T1000 (cell line): ENCODE measurements at places on chromosomes 12 and 14.
A peak's percentile ranks its signal among the peaks of the same experiment; 100 is the strongest.

- no peak for DNase-seq
Measured at GRCh38 chr12:65695113-65695865, 129.0 kb upstream of the HMGA2 start.

GRCh38 chr14:37197421-37198272 is at the start of gene MIPOL1:
Gene MIPOL1, plus strand, starts transcription at chr14:37197937. Its CDS starts 49,952 bp downstream, at chr14:37247889.
- DNase-seq, result peak; percentile 86

DNA sequence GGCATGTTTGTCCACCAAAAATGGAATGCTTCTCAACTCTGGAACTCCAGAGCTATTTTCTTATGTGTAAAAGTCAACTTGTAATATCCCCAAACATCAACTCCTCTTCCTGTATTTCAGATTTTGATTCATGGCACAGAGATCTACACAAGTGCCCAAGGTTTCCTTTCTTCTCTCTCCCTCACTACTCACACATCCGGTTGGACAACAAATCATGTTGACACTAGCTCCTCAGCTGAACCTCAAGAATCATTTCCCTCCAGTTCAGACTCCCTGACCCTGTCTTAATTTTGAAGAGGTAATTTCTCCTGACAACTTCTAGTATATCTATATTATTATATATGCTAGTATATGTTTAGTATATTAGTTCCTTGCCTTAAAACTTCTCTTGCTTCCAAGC is 485.4 kb upstream of the CCDC196 start:
- no peak for DNase-seq

DNA sequence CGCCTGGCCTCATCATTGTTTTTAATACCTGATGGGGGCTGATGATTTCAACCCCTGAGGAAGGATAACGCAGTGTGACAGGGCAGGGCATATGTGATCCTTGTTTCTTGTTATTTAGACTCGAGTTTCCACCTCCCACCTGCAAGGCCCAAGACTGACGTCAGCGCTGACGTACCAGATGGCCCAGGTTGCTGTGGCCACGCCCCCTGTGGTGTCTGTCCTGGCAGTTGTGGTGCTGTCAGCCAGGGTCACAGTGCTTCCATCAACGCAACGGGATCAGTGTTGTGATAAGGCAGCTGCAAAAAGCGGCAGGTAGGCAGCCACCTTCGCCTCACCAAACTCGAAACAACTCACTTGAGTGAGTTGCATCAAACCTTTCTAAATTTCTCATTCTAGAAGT is 18.4 kb downstream of the DDX51 start:
- DNase-seq, result no peak

DNA sequence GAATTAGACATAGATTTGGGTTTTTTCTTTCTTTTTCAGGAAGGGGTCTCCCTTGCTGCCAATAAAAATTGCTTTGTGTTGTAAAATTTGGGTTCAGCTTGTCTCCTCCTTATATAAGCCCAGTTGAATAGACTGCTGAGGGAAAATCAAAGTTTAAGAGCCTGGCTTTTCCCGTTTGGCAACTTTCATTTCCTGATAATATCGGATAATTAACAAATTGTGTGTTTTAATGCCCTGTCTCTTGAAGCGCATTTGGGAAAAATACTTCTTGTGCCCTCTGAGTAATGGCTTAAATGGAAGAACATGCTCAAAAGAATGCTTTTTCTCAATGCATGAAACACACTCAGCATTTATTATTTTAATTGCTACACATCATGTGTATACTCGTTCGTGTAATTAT is 198.0 kb upstream of the DCN start:
- no peak for DNase-seq

GRCh38 chr14:99118946-99119345 is 153.1 kb downstream of the BCL11B start:
- no peak for DNase-seq

DNA sequence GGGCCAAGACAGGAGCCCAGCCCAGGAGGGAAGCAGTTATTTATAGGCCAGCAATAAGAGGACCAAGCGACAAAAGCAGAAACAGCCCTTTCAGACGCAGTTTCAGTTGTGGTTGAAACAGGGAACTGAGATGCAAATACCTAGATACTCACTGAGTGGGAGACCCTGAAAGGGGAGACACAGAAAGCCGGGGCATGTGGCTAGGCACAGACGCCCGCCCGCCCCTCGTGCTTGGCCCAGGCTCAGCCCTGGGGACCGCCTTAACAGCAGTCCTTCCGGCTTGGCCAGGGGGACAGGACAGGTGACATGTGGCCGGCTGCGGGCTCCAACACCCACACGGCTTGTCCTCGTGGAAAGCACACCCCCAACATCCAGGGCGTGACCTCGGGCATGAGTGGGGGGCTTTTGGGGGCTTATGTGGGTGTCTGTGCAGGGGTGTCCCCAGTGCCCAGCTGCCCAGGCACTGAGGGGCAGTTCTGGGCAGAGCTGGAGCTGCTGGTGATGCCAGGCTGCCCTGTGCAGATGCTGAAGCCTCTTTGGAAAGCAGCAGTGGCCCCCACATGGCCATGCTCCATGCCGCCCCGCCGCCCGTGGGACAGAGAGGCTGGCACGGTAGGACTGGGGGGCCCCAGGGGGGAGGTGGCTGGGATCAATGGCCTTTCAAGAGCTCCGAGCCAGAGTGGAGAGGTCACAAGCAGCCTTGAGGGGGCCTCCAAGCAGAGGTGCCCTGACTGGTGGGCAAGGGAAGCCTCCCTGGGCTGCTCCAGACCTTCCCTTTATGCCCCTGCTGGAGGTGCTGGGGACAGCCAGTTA is 2.1 kb downstream of the PLD4 start:
- DNase-seq, result no peak

GRCh38 chr14:91830777-91831176 is 36.6 kb downstream of the TC2N start:
- no peak for DNase-seq

- DNase-seq, result no peak
Measured at GRCh38 chr12:121404734-121405133, 4.8 kb downstream of the RNF34 start.

DNA sequence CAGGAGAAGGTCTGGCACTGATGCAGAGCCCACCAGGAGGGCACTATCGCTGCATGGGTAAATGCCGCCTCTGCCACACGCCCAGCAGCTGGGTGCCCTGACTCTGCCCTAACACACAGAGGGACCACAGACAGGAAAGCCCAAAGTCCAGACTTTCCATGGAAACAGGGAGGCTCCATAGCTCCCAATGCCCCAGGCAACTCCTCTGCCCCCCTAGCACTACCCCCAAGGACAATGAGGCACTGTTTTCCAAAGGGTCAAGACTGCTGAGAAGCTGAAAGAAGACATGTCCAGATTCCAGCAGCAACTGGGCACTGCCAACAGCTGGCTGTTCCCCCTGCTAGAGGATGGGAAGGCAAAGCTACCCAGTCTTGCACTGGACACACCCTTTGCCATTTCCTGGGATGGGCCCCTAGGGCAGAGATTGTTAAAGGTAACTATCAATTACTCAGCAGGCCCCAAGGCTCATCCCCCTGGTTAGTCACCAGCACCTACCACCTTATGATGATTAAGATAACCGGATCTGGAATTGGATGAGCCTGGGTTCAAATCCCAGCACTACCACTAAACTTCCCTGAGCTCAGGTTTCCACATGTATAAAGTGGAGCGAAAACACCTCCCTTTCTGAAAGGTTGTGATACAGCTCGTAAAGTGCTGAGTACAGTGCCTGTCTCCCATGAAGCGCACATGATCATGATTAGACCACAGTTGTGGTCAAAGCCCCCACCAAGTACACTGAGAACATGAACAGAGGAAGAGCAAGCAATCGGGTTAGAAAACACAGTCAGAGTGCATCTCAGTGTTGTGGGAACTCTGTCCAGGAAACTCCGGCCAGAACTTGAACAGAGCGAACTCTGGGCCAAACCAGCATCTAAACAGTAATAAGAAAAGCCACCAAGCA is 3.3 kb downstream of the PXN start:
- DNase-seq, result peak; percentile 69

DNA sequence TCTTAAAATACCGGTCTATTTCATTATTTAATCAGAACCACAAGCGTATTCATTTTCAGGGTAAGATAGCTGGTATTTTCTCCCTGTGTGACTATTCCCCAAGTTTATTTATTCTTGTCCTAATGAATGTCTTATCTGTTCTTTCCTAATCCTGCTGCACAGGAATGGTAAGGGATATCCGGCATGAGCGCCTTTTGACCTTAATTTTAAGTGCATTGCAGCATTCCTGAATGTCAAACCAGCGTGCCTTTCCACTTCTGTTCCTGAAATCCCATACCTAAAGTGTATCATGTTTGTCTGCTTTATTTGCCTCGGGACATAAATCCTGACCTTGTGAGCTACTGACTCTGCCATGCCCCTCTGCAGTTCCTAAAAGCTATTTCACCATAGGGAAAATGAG is 1713.2 kb upstream of the FLRT2 start:
- peak; percentile 3 for DNase-seq

DNA sequence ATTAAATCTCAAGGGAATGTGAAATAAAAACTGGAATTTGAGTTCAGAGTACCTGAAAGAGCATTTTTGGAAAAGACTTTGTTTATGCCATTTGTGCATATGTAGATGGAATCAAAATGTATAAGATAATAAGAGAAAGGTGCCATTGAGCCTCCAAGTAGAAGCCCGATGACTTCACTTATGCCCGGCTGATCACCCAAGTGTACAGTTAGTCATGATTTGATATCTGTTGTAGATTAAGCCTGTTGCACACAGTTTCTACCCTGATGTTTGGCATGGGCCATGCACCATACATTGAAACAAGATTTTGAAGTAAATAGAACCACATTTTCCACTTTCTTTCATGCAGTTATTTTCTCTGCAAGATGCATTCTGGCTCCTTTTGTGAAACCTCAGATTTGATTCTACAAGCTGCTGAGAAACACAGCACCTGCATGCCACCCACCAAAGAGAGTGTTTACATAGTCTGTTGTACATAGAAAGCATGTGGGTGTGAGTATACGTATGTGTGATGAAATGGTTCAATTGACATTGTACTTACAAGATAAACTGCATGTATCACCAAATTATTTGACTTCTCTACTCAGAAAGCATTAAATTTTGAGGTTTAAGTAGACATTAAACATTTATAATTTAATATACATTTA is 772.5 kb downstream of the DIO2 start:
- DNase-seq, result no peak

- DNase-seq, result no peak
Measured at GRCh38 chr12:14576896-14577295, 9.2 kb upstream of the PLBD1 start.
